ENCODE measurements at places on chromosomes 16 and 17.

- H3K4me1 ChIP-seq, result peaks cover 59% of the 10 kb centered on the region
- no peaks in the 10 kb centered on the region for H3K27me3 ChIP-seq
- H3K4me3 ChIP-seq, result no peak overlapping the region
These were observed 27.3 kb downstream of the HIC1 start for GRCh38 chr17:2082003-2082781.

GRCh38 chr16:66365651-66366050 is 840 bp upstream of the CDH5 start:
- no peaks in the 10 kb centered on the region for H3K27me3 ChIP-seq
- peaks cover 20% of the 10 kb centered on the region for H3K4me1 ChIP-seq
- no peak overlapping the region for H3K27ac ChIP-seq
- H3K36me3 ChIP-seq, result no peaks in the 10 kb centered on the region

DNA sequence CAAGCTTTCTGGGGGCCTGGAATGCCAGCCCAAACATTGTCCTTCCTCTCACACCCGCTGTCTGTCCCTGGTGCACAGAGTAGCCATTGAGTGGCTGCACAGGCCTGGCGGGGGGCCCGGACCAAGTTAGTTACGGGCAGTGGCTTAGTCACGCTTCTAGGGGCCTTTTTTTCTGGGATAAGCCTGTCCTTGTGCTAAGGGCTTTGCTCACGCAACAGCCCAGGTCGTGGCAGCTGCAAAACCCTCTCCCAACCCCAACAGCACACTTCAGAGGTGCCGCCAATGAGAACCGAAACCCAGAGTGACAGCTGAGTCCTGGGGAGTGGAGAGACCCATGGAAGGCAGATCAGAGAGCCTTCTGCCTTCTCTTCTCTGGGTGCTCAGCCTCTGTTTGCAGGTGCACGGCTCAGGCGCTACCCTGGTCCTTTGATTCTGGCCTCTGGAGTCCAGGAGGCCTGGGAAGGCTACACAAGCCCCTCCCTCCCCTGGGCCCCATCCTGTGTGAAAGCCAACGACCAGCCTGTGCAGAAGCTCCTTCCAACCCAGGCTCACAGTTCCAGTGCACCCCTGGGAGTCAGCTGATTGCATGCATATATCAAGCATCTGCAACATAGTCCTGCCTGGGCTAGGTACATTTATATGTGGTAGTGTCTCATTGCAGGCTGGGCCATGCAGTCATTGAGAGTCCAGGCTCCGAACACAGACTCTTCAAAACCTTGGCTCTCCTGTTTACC is 9.1 kb downstream of the WSCD1 start:
- H3K27me3 ChIP-seq, result no peaks in the 10 kb centered on the region
- no peaks in the 10 kb centered on the region for H3K4me1 ChIP-seq
- no peak overlapping the region for H3K27ac ChIP-seq
- H3K36me3 ChIP-seq, result no peaks in the 10 kb centered on the region
- no peak overlapping the region for H3K4me3 ChIP-seq

DNA sequence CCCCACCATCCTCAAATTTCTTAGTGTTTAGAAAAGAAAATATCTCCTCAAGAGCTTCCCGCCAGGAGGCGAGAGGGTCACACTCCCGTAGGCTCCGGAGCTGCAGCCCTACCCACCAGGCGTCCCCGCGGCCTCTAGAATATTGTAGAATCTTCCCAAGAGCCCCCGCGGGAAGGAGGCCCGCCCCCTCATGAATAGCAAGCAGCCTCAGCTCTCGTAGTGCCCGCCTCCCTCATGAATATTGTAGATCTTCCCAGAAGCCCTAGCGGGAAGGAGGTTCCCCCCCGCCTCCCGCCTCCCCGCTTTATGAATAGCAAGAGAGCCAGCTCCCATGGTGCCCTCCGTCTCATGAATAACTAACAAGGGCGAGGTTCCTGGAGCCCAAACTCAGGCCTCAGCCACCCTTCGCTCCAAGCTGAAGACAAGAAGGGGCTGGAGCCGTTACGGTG is at the start of gene FBXO47:
Gene FBXO47 (minus strand): TSS at position 114 of the 449 bp plus-strand sequence. CDS start 4,378 bp downstream, outside the sequence.
- no peaks in the 10 kb centered on the region for H3K4me1 ChIP-seq
- H3K36me3 ChIP-seq, result no peaks in the 10 kb centered on the region
- peak; percentile 97 for DNase-seq
- H3K27ac ChIP-seq, result peak within 1 kb of the TSS; percentile 68

- no peaks in the 10 kb centered on the region for H3K36me3 ChIP-seq
- H3K4me1 ChIP-seq, result peaks cover 17% of the 10 kb centered on the region
- no peak overlapping the region for H3K27ac ChIP-seq
- H3K27me3 ChIP-seq, result no peaks in the 10 kb centered on the region
- H3K4me3 ChIP-seq, result no peak overlapping the region
These were observed 59.2 kb downstream of the ANKRD11 start for GRCh38 chr16:89431158-89431584.

DNA sequence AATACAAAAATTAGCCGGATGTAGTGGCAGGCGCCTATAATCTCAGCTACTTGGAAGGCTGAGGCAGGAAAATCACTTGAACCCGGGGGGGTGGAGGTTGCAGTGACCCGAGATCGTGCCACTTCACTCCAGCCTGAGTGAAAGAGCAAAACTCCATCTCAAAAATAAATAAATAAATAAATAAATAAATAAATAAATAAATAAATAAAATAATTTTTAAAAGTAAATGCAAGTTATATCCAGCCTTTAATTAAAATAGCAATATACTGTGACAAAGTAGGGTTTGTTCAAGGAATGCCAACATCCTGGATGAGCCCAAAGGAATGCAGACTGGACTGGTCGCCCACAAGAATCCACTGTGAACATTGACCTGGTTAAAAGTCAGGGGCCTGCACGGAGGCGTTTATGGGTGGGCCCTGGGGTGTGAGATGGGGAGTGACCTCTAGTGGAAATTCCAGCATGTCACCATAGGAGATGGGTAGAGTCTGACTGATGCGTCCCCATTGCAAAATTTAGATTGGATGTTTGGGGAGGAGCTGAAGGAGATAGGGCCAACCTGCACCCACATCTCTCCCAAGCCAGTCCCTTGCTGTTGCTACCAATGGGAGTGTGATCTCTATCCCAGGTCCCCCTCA is 9.7 kb upstream of the PIK3R5 start:
- no peaks in the 10 kb centered on the region for H3K36me3 ChIP-seq
- no peaks in the 10 kb centered on the region for H3K4me1 ChIP-seq
- H3K27me3 ChIP-seq, result no peaks in the 10 kb centered on the region
- H3K4me3 ChIP-seq, result no peak overlapping the region

GRCh38 chr16:3638916-3639644 is 15.4 kb upstream of the DNASE1 start:
- H3K4me3 ChIP-seq, result no peak overlapping the region
- H3K4me1 ChIP-seq, result peaks cover 3% of the 10 kb centered on the region
- H3K36me3 ChIP-seq, result no peaks in the 10 kb centered on the region
- DNase-seq, result no peak
- no peak overlapping the region for H3K27ac ChIP-seq
- no peaks in the 10 kb centered on the region for H3K27me3 ChIP-seq

DNA sequence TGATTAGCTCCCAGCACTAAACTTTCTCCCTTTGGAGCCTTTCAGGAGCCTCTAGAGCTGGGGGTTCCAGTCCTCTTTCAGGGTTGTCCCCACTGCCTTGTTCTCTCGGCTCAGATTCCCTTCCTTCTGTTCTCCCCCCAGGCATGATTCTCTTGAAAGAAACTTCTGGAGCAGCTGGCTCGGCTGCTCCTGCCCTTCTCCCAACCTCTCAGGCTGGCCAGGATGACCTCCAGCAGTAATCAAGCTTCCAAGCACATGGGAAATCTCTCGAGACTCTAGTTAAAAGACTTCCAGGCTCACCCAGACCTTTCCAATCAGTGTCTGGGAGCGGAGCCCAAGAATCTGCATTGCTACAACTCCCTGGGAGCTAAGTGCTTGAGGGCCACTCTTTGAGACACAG is 3.6 kb downstream of the SDK2 start:
- H3K4me3 ChIP-seq, result no peak overlapping the region
- no peaks in the 10 kb centered on the region for H3K27me3 ChIP-seq
- no peaks in the 10 kb centered on the region for H3K36me3 ChIP-seq
- no peak overlapping the region for H3K27ac ChIP-seq
- peaks cover 10% of the 10 kb centered on the region for H3K4me1 ChIP-seq
- no peak for DNase-seq

DNA sequence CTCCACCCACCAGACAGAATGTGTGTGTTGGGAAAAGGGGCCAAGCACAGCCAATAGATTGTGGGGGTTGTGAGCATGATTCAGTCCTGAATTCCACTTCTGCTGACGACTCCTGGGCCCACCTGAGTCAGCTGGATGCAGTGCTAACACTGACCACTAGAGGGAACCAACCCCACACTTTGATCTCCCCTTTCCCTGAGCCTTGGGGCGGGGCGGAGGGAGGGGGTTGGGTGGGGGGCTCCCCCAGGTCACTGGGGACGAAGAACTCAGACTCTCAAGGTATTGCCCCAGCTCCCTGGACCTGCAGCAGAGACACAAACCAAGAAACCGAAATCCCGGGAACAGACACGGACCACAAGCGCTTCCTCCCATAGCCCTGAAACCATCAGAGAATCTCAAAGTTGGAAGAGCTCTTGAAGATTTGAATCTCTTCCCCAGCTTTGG is 621 bp upstream of the CSHL1 start:
- H3K36me3 ChIP-seq, result no peaks in the 10 kb centered on the region
- DNase-seq, result peak; percentile 79
- H3K27me3 ChIP-seq, result no peaks in the 10 kb centered on the region
- H3K4me1 ChIP-seq, result no peaks in the 10 kb centered on the region

GRCh38 chr17:42886283-42887176 is 14.1 kb upstream of the G6PC1 start:
- H3K4me3 ChIP-seq, result no peak overlapping the region
- no peaks in the 10 kb centered on the region for H3K27me3 ChIP-seq
- H3K4me1 ChIP-seq, result no peaks in the 10 kb centered on the region
- DNase-seq, result no peak

DNA sequence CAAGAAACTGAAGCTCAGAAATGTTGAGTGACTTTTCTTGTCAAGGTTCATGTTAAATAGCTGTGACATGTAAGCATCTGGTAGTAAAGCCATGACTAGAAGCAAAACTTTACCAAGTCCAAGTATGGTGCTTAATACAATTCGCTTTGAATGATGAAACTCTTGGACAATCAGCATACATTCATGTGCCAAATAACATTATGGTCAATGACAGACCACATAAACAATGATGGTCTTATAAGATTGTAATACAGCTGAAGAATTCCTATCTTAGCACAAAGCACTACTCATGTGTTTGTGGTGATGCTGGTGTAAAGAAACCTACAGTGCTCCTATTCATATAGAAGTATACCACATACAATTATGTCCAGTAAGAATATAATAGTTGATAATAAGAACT is 97.1 kb upstream of the RPRML start:
- no peak overlapping the region for H3K4me3 ChIP-seq
- no peaks in the 10 kb centered on the region for H3K4me1 ChIP-seq
- no peaks in the 10 kb centered on the region for H3K36me3 ChIP-seq

- no peaks in the 10 kb centered on the region for H3K27me3 ChIP-seq
- no peak overlapping the region for H3K4me3 ChIP-seq
- no peaks in the 10 kb centered on the region for H3K4me1 ChIP-seq
- no peak for DNase-seq
- H3K36me3 ChIP-seq, result no peaks in the 10 kb centered on the region
- H3K27ac ChIP-seq, result no peak overlapping the region
These were observed 27.9 kb downstream of the MYOCD start for GRCh38 chr17:12693640-12694039.

All from testis (tissue), 5 donors.